Stimulated activated CD4-positive, alpha-beta T cell treated with anti-CD3 and anti-CD28 coated beads, Interleukin-12 subunit alpha, Interleukin-12 subunit beta, amount 100 ng/mL, for 24 hours (primary cell): ENCODE measurements at places on chromosomes 1 and 21.

GRCh38 chr1:171017426-171017825 is 73.3 kb upstream of the FMO3 start:
- no peak for DNase-seq

- no peak for DNase-seq
Observed at GRCh38 chr1:64687725-64688327, 57.0 kb upstream of the RAVER2 start.

GRCh38 chr21:35504277-35504676 is 455.2 kb upstream of the RUNX1 start:
- DNase-seq: no peak

DNA sequence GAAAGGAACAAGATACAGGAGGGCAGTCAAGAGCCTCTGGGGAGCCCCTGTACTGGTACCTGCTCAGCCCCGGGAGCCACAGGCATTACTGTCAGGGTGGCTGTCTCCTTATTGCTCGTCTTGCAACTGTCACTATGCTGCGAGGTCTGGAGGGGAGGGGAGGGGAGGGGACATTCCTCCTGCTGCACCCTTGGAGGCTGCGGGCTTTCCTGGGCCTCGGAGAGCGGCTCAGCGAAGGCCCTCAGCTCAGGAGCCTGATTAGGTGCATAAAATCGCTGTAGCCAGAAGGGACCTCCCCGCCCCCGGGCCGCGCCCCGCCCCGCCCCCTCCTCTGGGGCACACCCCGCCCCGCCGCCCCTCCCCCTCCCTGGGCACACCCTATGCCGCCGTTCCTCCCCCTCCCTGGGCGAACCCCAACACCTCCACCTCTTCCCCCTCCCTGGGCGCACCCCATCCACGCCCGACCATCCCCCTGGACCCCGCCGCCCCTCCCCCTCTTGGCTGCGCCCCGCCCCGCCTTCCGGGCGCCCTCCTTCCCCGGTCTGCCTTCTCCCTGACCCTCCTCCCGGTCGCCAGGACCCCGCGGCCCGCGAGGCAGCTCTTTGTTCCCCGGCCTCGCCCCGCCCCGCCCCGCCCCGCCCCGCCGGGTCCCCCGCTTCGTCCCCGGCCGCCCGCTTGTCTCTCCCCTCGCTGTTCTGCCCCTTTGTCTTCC is 35.5 kb downstream of the CACHD1 start:
- DNase-seq: peak; percentile 46

DNA sequence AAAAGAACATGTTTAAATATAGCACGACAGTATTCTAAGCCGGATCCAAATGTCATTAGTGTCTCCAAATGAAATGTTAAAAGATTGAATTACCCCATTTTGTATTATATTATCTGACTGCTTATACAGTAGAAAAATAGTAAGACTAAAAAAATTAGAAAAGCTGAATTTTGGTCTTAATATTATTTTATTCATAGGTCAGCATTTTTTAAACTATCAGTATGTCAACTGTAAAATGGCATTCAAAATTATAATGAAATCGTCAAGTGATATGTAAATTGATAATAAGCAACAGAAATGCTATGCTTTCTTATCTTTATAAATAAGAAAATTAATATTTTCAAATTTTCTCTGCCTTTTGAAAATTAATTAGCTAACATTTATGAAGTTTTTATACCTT is 16.6 kb downstream of the SLC44A5 start:
- DNase-seq: no peak

- no peak for DNase-seq
Observed at GRCh38 chr1:244218220-244218619, 167.1 kb downstream of the ZBTB18 start.

DNA sequence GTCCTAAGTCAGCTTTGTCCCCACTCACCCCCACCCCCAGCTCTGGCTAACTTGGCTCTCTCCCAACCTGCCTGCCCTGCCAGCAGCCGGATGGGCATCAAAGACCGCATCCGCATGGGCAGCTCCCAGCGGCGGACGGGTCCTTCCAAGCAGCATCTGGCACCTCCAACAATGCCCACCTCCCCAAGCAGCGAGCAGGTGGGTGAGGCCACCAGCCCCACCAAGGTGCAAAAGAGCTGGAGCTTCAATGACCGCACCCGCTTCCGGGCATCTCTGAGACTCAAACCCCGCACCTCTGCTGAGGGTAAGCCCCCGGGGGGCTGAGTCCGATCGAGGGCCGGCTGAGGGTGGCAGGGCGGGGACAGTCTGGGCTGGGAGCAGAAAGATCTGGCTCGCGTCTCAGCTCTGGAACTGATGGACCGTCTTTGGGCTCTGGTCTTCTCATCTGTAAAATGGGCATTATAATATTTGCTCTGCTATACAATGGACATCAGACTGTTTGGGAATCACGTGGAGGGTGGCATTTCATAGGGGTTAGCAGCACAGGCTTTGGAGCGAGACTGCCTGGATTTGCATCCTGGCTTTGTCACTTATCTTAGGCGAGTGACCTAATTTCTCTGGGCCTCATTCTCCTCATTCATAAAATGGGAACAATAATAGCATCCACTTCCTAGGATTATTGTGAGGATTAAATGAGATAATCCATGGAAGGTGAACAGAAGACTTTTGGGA is 31.0 kb downstream of the CITED4 start:
- DNase-seq: no peak

DNA sequence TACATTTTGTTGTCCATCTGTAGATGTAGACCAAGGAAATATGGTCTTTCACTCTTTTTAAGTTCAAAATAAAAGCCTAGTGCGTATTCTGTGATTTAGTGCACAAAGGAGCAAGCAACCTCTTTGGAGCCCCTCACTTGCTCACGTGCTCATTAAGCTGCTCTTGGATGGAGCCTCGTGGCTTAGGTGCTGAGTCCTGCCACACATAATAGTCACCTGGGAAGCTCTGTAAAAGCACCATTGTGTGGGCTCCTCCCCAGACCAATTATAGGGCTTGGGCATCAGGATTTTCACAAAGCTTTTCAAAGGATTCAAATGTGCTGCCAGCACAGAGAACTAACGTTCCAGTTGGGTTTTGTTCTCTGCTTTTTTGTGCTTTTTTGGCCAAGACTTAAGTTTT is 85.0 kb downstream of the PCP4 start:
- no peak for DNase-seq

GRCh38 chr1:171990371-171990770 is 149.1 kb downstream of the DNM3 start:
- no peak for DNase-seq

DNA sequence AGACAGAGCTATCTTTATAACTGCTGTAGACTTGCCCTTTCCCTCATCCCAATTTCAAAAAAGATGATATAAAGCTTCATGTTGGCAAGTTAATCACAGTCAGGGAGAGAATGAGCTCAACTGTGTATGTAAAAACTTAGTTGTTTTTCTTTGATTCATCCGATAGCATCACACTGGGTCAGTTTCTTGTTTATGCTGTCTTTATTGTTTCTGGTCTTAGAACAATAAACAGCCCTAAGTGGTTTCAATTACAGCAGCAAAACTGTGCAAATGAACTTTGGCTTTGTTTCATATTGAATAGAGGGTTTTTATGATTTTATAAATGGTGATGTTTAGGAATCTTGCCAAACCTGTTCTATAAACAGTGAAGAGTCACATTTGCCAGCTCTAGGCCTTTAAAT is 423.8 kb upstream of the CXADR start:
- DNase-seq: no peak

DNA sequence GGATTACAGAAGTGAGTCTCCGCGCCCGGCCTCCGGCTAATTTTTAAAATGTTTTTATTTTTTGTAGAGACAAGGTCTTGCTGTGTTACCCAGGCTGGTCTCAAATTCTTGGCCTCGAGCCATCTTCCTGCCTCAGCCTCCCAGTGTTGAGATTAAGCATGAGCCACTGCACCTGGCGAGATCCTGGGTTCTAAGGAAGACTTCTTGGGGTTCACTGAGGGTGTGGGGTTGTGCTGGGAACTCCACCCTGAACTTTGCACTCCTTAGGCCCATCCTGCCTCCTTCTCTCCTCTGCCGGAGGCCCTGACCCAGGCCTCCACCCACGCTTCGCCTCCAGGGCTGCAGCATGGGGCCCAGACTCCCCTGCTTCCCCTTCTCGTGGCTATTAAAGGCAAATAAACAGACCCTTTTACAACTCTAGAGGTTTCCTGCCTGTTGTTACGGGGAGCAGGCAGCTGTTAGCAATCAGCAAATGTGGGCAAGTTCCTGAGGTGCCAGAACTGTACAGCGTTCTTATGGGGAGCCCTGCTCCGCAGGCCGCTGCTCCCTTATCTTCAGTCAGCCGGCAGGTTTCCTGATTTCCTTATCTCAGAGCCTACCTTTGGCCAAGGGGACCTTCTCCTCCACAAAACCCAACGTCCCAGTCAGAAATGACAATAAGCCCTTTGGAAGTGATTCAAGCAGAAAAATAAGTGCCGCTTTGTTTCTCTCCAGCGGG is 41.0 kb upstream of the LIN9 start:
- DNase-seq: no peak

DNA sequence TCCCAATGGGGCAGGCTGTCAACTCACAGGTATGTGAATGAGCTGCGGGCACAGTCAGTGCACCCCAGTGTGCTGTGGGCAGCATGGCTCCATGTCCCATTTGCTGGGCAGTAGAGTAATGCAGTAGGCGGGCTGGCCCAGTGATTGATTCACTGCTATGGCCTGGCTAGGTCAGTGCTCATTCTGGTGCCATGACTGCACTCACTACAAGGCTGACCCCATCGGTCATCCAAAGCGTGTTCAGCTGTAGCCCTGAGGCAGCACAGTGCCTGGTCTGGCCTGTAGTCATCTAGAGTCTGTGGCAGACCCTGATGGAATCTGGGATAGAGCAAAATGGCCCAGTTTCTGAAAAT is 7.4 kb downstream of the HYI start:
- DNase-seq: no peak

GRCh38 chr1:113048064-113048463 is 24.9 kb upstream of the LRIG2 start:
- DNase-seq: no peak

DNA sequence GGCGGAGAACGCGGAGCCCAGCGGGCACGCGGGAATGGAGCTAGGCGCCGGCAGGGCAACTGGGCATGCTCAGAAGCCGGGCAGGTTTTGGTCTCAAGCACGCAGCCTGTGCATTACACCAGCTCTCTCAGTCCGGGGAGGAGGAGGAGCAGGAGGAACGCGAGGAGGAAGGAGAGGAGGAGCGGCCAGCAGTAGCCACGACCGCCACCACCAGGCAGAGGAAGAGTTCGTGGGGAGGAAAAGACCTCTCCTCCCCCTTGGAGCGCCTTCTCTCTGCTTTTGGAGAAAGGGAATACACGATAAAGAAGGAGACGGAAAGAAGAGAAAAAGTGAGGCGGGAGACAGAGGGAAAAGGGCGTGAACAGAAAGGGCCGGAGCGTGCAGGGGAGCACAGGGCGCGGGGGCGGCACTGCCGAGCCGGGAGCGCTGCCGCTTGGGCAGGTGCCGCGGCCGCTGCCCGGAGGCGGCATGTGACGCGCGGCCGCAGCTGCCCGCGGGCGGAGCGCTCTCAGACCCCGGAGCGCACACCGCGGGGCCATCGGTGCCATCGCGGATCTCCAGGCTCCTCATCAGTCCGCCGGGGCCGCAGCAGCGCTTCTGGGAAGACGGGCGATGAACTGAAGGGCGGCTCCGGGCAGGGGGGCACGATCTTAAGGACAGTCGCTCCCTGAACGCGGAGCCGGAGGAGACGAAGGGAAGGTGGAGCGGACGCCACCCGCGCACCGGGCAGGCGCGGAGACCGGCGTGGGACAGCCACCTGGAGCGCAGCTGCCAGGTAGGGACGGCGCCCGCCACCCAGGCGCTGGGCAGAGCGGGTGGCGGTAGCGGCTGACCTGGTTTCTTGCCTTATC is at the start of gene CHRM3:
TSS of gene CHRM3 (plus strand) at position 116 of the 851 bp plus-strand sequence. CDS start 520,884 bp downstream, outside the sequence.
- DNase-seq: no peak

DNA sequence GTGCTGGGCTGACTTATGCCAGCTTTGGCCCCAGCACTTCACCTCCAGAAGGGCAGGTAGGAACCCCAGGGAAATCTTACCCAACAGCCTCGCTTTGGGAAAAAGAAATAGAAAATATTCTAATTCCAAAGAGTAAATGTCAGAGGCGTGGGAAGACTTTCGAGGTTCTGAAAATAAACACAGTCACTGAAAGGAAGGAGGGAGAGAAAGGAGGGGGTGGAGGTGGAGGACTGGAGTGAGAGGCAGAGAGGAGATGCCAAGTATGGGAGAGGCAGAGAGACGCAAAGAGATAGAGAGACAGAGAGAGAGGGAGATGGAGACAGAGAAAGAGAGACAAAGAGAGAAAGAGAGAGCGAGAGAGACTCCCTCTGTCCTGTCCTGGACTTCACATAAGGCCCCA is 395.0 kb downstream of the PTPRU start:
- DNase-seq: no peak

- no peak for DNase-seq
Observed at GRCh38 chr21:21957490-21957889, 959.3 kb downstream of the NCAM2 start.

GRCh38 chr1:145963265-145964019 is 933 bp downstream of the ANKRD34A start:
- DNase-seq: no peak

- no peak for DNase-seq
Observed at GRCh38 chr1:205343431-205344065, 13.2 kb downstream of the KLHDC8A start.

DNA sequence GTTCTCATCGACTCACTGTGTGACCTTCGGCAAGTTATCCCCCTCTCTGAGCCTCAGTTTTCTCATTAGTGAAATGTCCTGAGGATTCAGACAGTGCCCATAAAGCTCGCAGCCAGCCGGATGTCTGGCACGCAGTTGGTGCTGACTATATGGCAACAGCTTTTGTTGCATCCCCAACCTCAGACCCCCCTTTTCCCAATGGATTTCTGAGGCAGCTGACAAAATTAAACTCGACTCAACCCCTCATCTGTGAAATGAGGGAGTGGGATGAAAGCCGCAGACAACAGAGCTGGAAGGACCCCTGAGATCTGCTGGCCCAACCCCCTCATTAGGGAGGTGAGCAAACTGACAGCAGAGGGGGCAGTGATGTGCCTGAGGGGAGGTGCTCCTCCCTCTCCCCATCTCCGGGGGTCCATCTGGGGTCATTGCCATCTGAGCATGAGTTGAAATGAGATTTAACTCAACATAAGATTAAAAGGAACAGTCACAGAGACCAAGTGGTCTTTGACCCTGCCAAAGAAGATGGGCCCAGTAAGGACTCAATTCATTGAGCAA is 40.4 kb downstream of the NKAIN1 start:
- no peak for DNase-seq
